ENCODE measurements at places on chromosomes 2 and 18.

- DNase-seq = no peak
These were observed 58.8 kb upstream of the HDAC4 start for GRCh38 chr2:239459606-239460005.

DNA sequence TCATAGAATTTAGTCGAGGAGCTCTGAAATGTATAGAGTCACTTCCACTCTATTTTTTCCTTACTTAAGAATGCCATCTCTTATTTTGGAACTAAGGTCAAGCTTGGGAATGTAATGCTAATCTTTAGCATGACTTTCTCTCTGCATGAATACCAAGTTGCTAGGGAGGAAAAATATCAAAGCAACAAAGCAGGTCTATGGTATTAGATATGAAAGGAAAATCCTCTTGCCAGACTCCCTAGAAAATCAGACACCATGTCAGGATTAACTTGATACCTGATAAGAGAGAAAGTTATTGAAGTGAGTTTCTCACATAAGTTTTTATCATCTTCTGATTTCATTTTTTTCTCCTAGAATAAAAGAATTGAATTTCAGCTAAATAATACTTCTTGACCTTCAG is 341.7 kb upstream of the ZNF804A start:
- DNase-seq = no peak

- DNase-seq = peak; percentile 17
These were observed 1.0 kb downstream of the MARS2 start for GRCh38 chr2:197705912-197706838.

GRCh38 chr2:16291731-16292550 is 351.6 kb downstream of the MYCN start:
- DNase-seq = no peak

DNA sequence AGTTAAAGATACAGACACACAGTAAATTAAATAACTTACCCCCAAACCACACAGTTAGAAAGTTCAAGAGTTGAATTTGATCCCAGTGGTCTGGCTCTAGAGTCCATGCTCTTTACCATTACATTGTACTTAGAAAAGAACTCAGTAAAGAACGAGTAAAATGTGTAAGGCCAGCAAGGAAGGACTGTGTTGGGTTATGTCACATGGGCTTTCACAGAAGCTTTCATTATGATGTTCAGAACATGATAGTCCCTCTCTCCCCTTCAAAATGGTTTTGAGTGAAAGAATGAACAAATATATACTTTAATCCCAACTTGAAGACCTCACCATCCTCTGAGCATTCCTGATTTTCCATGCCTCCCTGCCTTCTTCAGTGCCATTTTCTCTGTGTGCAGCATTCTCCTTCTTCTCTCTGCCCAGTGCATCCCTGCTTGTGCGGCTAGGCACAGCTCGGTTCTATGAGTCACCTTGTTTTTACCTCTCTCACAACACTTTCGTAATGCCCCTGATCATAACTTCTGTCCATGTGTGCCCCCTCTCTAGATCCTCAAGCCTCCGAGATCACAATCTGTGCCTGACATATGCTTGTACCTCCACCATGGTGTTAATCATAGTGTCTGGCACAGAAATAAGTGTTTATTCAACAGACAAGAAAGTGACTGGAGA is 22.0 kb downstream of the RASGRP3 start:
- DNase-seq = no peak

DNA sequence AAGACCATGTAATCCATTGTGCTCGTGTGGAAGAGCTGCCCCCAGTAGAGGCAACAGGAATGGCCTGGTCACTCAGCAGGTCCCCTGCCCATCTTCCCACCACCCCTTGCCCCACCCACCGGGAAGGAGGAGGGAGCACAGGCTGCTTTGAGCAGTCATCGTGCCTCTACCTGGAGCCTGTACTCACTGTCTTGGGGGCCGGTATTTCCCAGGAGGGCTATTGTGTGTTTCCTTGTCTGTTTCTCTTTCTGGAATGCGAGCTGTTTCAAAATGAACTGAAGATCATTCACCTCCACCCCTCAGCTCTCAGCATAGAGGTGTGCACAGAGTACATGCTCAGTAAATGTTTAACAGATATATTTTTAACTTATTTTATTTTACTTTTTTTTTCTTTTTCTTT is 7.7 kb upstream of the AMMECR1L start:
- DNase-seq = no peak

GRCh38 chr2:109217362-109218086 is 88.5 kb downstream of the SH3RF3 start:
- DNase-seq = peak; percentile 52

- no peak for DNase-seq
These were observed 116.7 kb upstream of the AGAP1 start for GRCh38 chr2:235377176-235377575.

DNA sequence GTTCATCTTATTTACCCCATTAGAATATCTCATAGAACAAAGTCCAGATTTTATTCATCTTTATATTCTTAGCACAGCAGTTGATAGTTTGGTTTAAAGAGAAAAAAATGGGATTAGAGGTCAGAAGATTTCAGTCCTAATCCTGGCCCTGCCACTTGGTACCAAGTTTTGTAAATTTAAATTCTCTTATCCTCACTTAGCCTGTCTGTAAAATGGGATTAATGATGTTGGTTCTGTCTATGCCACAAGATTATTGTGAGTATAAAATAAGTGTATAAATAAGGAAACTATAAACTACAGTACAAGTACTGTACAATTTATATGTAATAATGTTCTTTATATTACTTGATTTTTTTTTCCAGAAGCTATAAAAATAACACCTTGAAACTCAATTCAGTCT is 17.1 kb upstream of the DRC1 start:
- no peak for DNase-seq

- DNase-seq = no peak
These were observed 30.1 kb downstream of the HRH4 start for GRCh38 chr18:24490539-24490938.

- DNase-seq = no peak
These were observed 119.3 kb upstream of the SMAD2 start for GRCh38 chr18:48049757-48050156.

DNA sequence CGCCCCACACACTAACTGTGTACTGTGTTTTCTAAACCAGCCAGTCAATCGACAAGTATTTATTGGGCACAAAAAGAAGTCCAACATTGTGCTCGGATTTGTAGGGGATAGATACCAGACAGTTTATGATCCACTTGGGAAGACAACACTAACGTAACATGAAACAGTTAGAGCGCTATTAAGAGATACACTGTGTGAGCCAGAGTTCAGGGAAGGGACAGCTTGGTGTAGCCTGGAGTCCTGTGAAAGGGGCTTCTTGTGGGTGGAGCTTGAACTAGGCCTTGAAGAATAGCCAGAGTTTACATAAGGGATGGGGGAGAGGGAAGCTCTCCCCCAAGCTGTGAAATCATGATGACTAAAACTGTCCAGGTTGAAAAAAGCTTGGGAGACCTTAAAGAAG is 176.4 kb upstream of the TCF4 start:
- DNase-seq = no peak

GRCh38 chr2:215436705-215437565 is 1.1 kb upstream of the FN1 start:
- DNase-seq = peak; percentile 17

DNA sequence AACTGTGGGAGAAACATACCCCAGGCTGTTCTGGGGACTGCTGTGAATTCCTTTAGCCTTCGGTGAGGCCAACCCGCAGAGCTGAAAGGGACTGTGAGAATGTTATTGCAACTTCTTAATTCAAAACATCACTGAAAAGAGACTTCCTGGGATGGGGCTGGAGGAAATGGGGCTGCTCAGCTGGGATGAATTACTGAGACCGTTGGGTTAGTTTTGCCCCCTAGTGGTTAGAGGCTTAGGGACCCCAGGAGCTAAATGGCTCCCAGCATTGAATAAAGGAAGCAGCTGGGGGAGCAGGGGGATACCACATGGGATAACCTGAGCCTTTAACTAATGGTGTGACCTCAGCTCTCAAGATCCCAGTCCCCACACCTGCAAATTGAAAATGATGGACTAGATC is 941.1 kb upstream of the FANCL start:
- DNase-seq = peak; percentile 35

- no peak for DNase-seq
These were observed 36.2 kb downstream of the PTPN18 start for GRCh38 chr2:130391872-130392670.

DNA sequence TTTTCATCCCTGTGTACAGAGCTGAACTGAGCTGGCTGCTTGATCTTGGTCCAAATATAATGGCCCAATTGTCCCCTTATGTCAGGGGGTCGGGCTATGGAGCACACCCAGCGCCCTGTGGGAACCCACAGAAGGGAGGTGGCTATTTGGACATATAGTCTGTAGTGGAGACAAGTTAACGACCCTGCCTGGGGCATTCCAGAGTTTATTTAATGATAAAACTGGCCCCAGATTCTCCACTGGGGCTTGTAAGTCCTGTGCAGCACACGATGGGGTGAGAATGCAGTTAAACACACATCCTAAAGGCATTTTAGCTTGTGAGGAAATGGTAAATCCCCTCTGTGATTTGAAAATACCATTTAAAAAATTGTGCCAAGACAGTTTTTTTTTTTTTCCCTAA is 72.9 kb downstream of the QPCT start:
- no peak for DNase-seq

- peak; percentile 77 for DNase-seq
These were observed 75.8 kb downstream of the KIDINS220 start for GRCh38 chr2:8761529-8762164.

- DNase-seq = no peak
These were observed 248.2 kb downstream of the TMX3 start for GRCh38 chr18:68466672-68467071.

DNA sequence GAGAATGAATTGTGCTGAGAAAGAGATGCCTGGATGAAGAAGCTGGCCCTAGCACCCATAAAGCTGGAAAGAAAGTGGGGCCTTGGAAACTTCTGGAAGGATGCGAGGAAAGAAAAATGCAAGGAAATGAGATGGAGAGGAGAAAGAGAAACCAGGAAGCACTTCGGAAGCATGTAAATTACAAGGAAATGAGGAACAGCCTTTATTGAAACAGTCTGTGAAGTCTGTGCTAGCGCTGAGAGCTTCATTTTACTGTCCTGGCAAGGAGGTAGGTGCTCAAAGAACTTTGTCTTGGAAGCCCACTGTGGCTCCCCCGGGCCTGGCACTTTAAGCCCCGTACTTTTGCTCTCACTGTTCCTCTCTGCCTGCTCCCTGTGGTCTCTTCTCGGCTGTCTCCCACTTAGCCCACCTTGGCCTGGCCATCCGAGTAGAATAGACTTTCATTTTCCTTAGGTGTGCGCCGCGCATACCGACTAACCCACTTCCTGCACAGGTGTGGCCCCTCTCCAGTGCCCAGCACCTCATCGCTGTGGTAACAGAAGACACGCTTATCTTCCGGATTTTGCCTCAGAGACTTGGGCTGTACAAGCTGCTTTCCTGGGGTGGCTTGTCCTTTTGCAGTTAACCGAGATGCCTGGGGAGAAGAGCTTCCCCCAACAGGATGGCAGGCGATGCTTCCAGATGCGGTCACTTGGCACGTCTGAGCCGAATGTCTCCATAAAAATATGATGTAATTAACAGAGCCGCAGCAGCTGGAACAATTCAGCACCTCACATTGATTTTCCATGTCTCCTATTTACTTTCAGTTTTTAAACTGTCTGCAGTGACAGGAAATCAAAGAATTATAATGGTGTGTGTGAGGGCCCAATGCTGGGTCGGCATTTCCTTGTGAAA is 199.6 kb downstream of the HRH4 start:
- no peak for DNase-seq

- DNase-seq = peak; percentile 66
These were observed 22.0 kb downstream of the MARCHF4 start for GRCh38 chr2:216350214-216350791.

GRCh38 chr18:8261651-8262091 is 347.6 kb upstream of the RAB12 start:
- DNase-seq = no peak

- DNase-seq = no peak
These were observed 53.4 kb upstream of the KLF7 start for GRCh38 chr2:207219081-207219630.

DNA sequence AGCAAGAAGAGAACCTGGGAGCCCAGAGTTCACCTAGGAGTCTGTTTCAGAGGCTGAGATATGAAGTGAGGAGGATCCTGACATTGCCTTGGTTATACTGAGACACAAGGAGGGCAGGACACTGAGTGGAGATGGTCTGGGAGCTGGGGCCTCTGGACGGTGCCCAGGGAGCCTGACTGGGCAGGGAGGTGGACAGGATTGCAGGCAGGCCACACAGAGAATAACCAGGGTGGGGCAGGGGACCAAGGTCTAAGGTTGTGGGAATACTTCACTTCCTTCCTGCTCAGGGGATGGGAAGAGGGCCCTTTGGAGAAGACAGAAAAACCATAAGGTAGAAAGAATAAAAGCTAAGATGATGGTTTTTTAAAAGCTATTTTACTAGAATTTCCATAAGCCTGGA is 18.7 kb downstream of the EDAR start:
- DNase-seq = no peak

DNA sequence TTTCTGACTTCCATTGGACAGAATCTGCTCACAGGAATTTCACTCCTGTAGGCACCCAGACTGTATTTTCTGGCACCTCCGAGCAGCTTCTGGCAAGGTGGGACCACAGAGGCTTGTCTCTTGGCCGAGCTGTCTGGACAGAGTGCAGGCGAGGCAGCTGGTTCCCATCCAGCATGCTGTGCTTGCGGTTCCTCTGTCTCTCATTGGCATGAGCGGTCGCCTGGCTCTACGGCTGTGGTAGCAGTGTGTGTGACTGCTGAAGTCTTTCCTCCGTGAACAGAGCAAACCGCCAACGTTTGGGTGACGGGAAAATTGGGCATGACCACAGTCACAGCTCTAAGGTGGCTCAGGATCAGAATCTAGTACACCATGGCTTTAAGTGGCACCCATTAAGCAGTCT is 411.7 kb upstream of the NETO1 start:
- peak; percentile 41 for DNase-seq

- peak; percentile 62 for DNase-seq
These were observed 25.0 kb downstream of the SERPINB8 start for GRCh38 chr18:63994783-63995399.

DNA sequence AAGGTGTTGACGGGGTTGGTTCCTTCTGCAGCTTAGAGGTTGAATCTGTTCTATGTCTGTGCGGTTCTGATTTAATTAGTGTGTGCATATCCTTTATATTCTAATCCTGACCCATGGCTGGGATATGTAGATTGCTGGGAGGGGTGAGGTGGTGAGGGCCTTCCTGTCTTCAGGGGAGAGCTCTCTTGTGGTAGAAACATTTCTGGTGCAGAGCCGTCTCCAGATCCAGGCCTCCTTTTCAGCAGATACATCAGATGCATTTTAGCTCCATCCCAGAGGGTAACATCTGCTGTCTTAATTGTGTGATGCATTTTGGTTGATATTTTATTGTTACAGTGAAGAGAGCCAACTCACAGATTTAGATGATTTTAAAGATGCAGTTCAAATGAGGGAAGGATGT is 227.8 kb downstream of the AGAP1 start:
- no peak for DNase-seq

All from PC-3 (cell line).